Activated naive CD4-positive, alpha-beta T cell (primary cell): ENCODE measurements at places on chromosomes 4 and X.

GRCh38 chr4:147821555-147821954 is 89.7 kb downstream of the ARHGAP10 start:
- no peak for DNase-seq

- no peak for DNase-seq
These were observed 103.6 kb upstream of the ADGRG2 start for GRCh38 chrX:19225909-19226308.

- DNase-seq: no peak
These were observed 104.9 kb downstream of the ARHGAP10 start for GRCh38 chr4:147836807-147837206.

DNA sequence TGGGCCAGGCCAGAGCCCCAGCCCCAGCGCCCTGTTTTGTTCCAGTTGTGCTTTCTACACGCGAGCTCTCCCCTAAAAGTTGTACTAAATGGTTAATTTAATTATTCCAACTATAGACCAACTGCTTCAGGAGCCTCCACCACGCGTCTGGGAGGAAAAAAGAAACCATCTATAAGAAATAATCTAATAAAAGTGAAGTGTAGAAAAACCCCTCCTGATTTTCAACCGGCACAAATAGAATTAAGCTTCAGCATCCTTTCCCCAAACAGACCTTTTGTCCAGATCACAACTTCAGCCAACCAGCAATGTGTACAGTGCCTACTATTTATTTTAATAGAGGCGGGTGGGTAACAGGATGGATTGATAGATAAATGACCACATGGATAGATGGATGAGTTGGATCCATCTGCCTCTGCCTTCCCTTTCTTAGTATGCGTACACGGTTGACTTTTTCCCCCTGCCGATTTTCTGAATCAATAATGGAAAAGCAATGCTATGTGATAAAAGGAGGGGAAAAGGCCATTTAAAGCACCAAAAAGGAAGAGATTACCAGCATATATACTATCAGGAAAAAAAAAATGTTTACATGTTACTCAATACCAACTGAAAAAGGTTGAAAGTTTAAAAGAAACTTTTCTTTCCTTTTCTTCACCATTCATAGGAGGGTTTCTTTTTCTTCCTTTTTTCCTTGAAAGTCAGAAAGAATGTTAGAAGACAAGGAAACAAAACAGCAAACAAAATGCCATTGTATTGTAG is 3.7 kb upstream of the PHOX2B start:
- DNase-seq: no peak

GRCh38 chr4:88439161-88439760 is 17.7 kb upstream of the HERC5 start:
- DNase-seq: no peak

DNA sequence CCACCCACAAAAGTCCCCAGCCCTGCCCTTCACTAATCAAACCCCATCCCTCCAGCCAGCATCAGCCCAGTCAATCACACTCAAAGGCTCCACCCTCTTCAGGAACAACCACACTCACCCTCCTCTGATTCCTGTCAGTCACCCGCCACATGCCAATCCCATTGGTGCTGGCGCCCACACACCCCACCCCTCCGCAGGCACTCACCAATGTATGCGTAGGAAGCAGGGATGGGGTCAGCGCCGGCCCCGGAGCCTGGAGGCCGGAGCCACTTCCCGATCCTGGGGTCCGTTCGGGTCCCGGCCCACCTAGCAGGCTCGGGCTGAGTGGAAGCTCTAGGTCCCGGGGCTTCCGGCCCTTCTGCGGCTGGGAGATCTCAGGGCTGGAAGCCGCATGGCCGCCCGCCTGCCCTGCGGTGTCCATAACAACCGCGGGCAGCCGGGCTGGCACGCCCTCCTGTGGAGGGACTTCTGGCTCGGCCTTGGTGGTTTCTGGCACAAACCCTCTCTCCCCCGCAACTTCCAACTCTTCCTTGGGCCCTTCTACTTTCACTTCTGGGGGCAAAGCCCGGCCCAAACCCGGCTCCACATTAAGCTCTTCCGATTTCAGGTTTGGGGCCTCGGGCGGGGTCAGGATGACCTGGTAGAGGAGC is 7.9 kb upstream of the CFP start:
- no peak for DNase-seq

- no peak for DNase-seq
These were observed 22.3 kb downstream of the TEC start for GRCh38 chr4:48247142-48247877.

DNA sequence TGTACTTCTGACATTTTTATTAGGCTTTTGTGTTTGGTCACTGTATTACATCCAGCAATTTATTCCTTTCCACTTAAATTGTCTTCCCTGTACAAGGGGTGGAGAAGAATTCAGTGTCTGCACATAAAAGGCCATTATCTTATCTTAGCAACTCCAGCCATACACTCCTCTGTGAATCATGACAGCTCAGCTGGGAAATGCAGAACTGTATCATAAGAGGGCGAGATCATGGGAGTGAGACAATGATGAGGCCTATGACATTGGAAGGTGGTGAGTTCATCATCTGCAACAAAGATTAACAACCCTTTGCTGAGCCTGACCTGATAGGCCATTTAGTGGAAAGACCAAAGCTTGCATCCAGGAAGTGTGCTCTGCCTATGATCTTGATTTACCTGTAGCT is 33.3 kb downstream of the SLIT2 start:
- DNase-seq: no peak

GRCh38 chr4:5050520-5051277 is 581 bp upstream of the STK32B start:
- no peak for DNase-seq

- no peak for DNase-seq
These were observed 9.2 kb downstream of the SPIN3 start for GRCh38 chrX:56986138-56986537.

- DNase-seq: no peak
These were observed 313.1 kb upstream of the IRS4 start for GRCh38 chrX:109049416-109049815.

GRCh38 chrX:22237479-22237878 is 35.2 kb upstream of the CBLL2 start:
- DNase-seq: no peak

GRCh38 chrX:34764852-34765361 is 107.8 kb upstream of the TMEM47 start:
- no peak for DNase-seq

DNA sequence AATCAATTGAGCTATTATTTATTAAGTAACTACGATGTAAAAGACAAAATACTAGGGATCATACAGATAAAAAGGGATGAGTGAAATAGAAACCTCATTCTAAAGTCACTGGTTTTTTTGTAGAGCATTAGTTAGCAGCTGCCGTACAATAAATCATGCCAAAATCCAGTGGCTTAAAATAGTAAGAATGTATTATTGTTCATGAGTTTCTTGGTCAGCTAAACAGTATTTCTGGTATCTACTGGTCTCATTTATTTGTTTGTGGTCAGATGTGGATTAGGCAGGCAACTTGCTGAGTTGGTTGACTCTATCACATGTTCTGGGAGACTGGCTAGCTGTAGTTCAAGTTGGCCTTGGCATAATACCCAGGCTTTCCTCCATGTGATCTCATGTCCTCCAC is 667.3 kb downstream of the GALNTL6 start:
- DNase-seq: no peak

DNA sequence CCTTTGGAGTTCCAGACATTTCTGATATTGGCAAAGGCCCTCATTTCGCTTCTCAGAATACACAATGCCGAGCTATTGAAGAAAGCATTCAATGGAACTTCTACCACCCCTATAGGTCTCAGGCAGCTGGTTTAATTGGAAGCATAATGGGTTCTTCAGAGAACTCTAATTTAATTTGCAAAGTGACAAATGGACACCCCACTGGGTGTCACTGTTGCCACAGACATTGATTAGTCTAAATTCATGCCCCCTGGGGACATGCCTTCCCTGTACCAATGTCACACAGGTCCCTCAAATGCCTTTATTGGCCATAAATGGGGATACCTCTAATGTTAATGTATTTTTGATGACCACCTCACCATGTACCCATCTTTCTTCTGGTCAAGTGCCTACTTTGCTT is 22.9 kb upstream of the TMEM255A start:
- no peak for DNase-seq

- no peak for DNase-seq
These were observed 148.7 kb upstream of the TBC1D9 start for GRCh38 chr4:140904904-140905303.

GRCh38 chrX:12548341-12548740 is 242.9 kb upstream of the PRPS2 start:
- DNase-seq: no peak

GRCh38 chrX:71222929-71223328 is at the start of gene GJB1:
GJB1 (plus strand) TSS chrX:71223224; CDS start chrX:71223708, 484 bp downstream.
- no peak for DNase-seq

GRCh38 chrX:18389966-18390365 is 35.4 kb upstream of the CDKL5 start:
- no peak for DNase-seq

GRCh38 chrX:37753384-37753783 is 26.5 kb upstream of the CYBB start:
- no peak for DNase-seq

GRCh38 chr4:152095701-152096070 is 334.9 kb upstream of the GATB start:
- no peak for DNase-seq

GRCh38 chr4:165379678-165380064 is 863 bp downstream of the CPE start:
- DNase-seq: no peak

GRCh38 chr4:159766241-159766640 is 663.4 kb downstream of the RAPGEF2 start:
- DNase-seq: no peak

GRCh38 chr4:163764569-163764968 is 270.1 kb downstream of the TMA16 start:
- DNase-seq: no peak
